ENCODE measurements at places on chromosomes 16 and 17. TPM values are rescaled to one million over a fixed set of nuclear protein-coding genes. Genes with fewer than 3 reads are reported as not detected.

Gene OR2C1
- total RNA-seq = not detected

Gene KRTAP2-1
- total RNA-seq = not detected

Gene IGSF6
- total RNA-seq = 0.07 TPM

Gene HBQ1
- total RNA-seq = not detected

Gene GCGR
- total RNA-seq = not detected

Gene LRRC75A
- total RNA-seq = under 0.01 TPM

Gene CORO1A
- total RNA-seq = 1.0 TPM

Gene ABCC6
- under 0.01 TPM for total RNA-seq

Gene PRR15L
- 4.5 TPM for total RNA-seq

Gene CACNG5
- not detected for total RNA-seq

Gene PDXDC1
- 77.9 TPM for total RNA-seq

Gene DPEP2NB
- not detected for total RNA-seq

Gene DNAI2
- total RNA-seq = 0.07 TPM

Gene CRYBA1
- total RNA-seq = not detected

Gene NPW
- total RNA-seq = not detected

Gene OSGIN1
- total RNA-seq = 5.1 TPM

Gene CCL1
- total RNA-seq = not detected

Gene SCARF1
- total RNA-seq = 0.43 TPM

Gene HOXB8
- total RNA-seq = not detected

Gene DNAH2
- under 0.01 TPM for total RNA-seq

Gene IRX6
- not detected for total RNA-seq

Gene MSLN
- 40.5 TPM for total RNA-seq

Gene USP32
- total RNA-seq = 87.6 TPM

Gene NGFR
- 0.78 TPM for total RNA-seq

Gene THUMPD1
- total RNA-seq = 162 TPM

Gene KRT34
- 2.7 TPM for total RNA-seq

Gene CACNG3
- total RNA-seq = not detected

Gene ACSM2A
- total RNA-seq = not detected

Gene CLEC19A
- total RNA-seq = not detected

Gene NLRC5
- 2.4 TPM for total RNA-seq

Gene CSH1
- total RNA-seq = not detected

Gene RHBDL3
- total RNA-seq = not detected

Gene PIRT
- total RNA-seq = not detected

Gene DHRS11
- 7.2 TPM for total RNA-seq

Gene MFAP4
- not detected for total RNA-seq

Gene CRISPLD2
- total RNA-seq = 0.36 TPM

Gene MAPT
- under 0.01 TPM for total RNA-seq

Gene TMED6
- total RNA-seq = under 0.01 TPM

Gene SMPD3
- under 0.01 TPM for total RNA-seq

Gene BRIP1
- total RNA-seq = 3.1 TPM

Gene RBFOX1
- not detected for total RNA-seq

Gene TEKT5
- total RNA-seq = 0.34 TPM

Gene SHBG
- total RNA-seq = 0.21 TPM

Gene RASL10B
- 0.57 TPM for total RNA-seq

Gene ACE
- total RNA-seq = under 0.01 TPM

Gene CES5A
- not detected for total RNA-seq

Gene IL17C
- total RNA-seq = not detected

Gene HIC1
- total RNA-seq = 1.4 TPM

Gene PDE6G
- 0.21 TPM for total RNA-seq

Gene VTN
- total RNA-seq = not detected
